Non-pigmented ciliary epithelial cell (primary cell): ENCODE measurements at places on chromosomes 1 and 21.
A peak's percentile ranks its signal among the peaks of the same experiment; 100 is the strongest.

- DNase-seq = no peak
Measured at GRCh38 chr21:42563261-42563660, 49.6 kb downstream of the SLC37A1 start.

DNA sequence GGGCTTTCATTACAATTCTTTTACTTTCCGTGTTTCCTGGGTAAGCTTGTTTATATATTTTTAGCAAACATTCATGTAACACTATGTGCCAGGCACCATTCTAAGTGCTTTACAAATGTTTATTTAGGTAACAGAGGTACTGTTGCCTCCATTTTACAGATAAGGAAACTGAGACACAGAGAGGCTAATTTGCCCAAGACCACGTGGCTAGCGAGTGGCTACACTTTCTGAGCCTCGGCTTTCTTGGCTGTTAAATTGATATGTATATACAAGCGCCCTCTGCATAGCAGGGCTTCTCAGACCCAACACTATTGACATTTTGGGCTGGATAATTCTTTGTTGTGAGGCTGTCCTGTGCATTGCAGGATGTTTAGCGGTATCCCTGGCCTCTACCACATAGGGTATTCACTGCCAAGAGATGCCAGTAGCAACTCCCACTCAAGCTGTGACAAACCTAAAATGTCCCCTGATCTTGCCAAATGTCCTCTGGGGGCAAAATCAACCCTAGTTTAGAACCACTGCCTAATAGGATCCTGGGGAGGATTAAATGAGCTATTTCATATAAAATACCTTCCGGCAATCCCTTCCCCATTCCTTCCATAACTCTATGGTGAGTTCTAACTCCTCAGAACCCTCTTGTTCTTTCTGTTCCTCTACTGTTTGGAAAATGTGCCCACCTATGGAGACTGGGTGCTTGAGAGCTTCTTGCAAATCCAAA, 17.2 kb upstream of the ID3 start:
- no peak for DNase-seq

- no peak for DNase-seq
Measured at GRCh38 chr1:200732438-200732837, 6.3 kb upstream of the CAMSAP2 start.

GRCh38 chr1:234515821-234516241, 36.9 kb upstream of the TARBP1 start:
- DNase-seq = no peak

DNA sequence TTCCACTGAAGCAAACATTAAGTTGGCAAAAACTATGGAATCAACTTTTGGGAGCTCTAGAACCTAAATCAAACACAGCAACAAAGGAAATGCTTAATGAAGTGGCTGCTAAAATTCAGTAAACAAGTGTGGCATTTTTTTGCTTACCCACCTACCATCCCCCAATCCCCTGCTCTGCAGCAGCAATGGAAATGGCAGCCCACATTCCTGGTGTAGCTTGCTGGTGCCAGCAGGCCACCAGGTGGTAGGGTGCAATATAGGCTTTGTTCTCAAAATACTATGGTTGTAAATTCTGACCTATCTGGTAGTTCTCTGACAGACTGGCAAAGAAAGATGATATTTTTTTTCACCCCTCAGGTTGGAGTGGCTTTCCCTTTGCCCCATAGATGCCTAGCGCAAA, 42.8 kb downstream of the SHCBP1L start:
- DNase-seq = no peak

GRCh38 chr1:182698971-182699370, 14.6 kb upstream of the RGS8 start:
- DNase-seq = no peak

- DNase-seq = no peak
Measured at GRCh38 chr1:1920608-1921458, 1.8 kb upstream of the TMEM52 start.

- DNase-seq = peak; percentile 23
Measured at GRCh38 chr1:19169642-19170041, 40.4 kb downstream of the UBR4 start.

DNA sequence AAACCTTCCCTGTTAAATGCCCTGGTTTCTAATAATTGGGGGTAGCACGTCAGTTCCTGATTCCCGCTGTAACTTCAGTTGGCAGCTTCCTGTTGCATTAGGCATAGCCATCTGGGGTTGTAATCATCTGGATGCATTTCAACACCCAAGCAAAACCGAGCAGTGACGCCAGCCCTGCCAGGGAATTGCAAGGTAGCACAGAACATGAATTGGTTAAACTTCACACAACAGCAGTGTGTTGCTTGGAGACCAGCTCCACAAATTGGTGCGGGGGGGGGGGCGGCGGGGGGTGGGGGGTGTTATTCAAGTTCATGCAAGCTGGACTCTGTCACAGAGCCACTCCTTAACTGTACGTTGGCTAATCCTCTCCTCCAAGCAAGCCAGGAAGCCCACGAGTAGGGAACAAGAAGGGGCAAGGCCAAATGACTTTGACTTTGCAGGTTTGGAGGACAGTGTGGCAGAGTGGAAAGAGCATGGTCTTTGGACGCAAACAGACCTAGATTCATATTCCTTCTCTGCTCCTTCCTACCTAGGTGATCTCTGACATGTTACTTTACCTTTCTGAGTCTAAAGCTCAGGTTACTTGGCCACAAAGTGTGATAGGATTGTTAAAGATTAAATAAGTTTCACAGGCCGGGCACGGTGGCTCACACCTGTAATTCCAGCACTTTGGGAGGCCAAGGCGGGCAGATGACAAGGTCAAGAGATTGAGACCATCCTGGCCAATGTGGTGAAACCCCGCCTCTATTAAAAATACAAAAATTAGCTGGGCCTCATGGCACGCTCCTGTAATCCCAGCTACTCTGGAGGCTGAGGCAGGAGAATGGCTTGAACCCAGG, 4.7 kb downstream of the LAX1 start:
- DNase-seq = peak; percentile 65

DNA sequence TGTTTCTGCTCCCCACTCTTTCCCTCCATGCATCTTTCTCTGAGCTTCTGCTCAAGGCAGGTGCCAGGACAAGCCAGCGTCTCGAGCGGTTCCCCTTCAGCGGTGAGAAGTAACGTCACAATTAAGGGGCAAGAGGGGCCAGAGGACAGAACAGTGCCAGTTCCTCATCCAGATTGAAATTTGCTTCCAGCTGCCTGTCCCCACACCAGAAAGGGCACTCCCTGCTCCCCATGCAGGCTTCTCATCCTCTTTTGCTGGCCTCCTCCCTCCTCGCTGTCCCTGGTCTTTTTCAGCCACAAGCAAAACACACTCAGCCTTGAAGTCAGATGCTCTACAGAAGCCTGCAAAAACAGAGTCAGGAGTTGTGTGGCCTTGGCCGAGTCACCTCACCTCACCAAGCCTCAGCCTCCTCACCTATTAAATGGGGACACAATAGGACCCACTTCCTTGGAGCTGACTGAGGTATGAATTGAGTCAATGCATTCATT, 35.0 kb upstream of the ECE1 start:
- DNase-seq = no peak

GRCh38 chr1:185311589-185312225, 5.3 kb downstream of the IVNS1ABP start:
- DNase-seq = no peak

- DNase-seq = no peak
Measured at GRCh38 chr21:41703857-41704501, 62.9 kb downstream of the RIPK4 start.

- DNase-seq = peak; percentile 65
Measured at GRCh38 chr1:109793486-109794318, 30.0 kb upstream of the EPS8L3 start.

GRCh38 chr1:76724816-76725215, 142.5 kb upstream of the ST6GALNAC5 start:
- DNase-seq = no peak

DNA sequence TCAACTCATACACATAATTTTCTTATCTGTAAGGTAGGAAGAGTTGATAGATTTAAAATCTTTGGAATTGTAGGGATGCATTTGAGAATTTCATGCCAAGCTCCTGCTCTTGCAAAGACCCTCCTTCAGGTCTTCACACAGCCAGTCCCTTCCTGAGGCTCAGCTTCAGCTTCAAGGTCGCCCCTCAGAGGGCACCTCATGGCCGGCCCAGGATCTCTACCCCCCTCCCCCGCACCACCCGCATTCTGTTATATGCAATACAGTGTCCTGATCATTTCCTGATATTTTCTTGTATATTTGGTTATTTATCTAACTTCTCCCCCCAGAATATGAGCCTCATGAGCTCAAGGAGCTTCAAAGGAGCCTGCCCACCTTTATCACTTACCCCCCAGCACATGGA, 47.0 kb upstream of the BACE2 start:
- no peak for DNase-seq

DNA sequence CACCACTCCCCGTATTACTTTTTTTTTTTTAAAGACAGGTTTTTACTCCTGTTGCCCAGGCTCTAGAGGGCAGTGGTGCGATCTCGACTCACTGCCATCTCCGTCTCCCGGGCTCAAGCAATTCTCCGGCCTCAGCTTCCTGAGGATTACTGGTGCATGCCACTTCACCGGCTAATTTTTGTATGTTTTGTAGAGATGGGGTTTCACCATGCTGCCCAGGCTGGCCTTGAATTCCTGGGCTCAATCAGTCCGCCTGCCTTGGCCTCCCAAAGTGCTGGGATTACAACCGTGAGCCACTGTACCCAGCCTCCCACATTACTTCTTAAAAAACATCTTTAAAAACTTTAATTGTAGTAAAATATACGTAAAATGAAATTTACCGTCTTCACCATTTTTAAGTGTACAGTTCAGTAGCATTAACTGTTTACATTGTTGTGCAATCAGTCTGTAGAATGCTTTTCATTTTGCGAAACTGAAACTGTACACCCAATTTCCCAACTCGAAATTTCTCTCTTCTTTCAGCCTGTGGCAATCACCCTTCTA, 77.0 kb downstream of the ZMYM4 start:
- no peak for DNase-seq
